Right renal cortex interstitium (tissue), 3 donors: ENCODE measurements at places on chromosomes 11 and 22.

DNA sequence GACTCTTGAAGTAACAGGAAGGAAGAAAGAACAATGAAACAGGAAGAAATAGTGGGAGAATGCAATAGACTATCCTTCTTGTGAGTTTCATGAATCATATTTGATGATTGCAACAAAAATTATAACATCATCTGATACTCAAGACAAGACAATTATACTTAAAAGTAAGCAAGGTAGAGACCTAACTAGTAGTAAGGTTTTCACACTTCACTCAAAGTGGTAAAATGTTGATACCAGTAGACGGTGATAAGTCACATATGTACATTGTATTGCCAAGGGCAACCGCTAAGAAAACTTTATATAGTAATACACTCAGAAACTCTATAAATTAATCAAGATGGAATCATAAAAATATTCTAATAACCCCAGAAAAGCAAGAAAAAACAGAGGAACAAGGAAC, 107.8 kb downstream of the CYP2R1 start:
- no peak for DNase-seq

DNA sequence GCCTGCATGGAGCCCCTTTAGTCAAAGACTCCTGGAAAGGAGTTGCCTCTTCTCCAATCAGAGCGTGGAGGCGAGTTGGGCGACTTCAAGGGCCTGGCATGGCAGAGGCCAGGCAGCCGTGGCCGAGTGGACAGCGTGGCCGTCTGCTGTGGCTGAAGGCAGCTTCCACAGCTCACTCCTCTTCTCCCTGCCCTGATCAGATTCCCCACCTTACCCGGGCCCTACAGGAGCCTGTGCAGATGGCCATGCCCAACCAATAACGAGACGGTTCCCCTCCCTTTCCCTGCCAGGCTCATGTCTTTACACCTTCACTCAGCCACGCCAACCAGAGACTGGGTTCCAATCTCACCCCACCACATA, 20.0 kb upstream of the SLC22A12 start:
- no peak for DNase-seq

DNA sequence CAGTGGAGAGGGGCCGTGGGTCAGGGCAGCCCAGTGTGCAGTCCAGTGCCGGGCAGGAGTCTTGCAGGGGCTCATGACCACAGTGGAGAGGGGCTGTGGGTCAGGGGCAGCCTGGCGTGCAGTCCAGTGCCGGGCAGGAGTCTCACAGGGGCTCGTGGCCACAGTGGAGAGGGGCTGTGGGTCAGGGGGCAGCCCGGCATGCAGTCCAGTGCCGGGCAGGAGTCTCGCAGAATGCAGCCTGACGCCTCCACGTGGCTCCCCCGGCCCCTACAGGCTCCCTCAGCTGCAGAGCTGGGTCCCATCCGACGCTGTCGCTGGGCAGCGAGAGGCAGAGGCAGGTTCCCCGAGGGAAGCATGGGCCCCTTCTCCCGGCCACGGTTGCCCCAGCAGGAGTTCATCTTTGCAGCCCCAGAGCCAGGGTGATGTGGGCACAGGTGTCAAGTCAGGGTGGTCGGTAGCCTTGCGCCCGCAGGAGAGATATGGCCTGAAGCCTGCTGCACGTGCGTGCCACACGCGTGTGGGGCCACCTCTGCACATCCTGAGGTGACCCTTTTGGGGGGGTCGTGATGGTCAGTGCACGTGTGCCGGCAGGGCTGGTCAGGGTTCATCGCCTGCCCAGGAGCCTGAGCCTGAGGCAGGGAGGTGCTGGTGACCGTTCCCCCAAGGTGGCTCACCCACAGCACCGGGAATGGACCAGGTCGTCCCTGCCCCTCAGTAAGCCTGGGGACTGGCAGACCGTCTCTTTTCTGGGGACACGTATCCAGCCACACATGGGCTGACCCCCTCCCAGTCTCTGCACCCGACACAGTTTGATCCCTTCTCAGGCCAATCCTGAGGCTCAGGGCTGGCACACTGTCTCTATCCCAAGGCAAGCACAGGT, 2.9 kb downstream of the IFITM5 start:
- DNase-seq, result no peak

- no peak for DNase-seq
Measured at GRCh38 chr11:117187428-117187798, 8.9 kb downstream of the SIDT2 start.

DNA sequence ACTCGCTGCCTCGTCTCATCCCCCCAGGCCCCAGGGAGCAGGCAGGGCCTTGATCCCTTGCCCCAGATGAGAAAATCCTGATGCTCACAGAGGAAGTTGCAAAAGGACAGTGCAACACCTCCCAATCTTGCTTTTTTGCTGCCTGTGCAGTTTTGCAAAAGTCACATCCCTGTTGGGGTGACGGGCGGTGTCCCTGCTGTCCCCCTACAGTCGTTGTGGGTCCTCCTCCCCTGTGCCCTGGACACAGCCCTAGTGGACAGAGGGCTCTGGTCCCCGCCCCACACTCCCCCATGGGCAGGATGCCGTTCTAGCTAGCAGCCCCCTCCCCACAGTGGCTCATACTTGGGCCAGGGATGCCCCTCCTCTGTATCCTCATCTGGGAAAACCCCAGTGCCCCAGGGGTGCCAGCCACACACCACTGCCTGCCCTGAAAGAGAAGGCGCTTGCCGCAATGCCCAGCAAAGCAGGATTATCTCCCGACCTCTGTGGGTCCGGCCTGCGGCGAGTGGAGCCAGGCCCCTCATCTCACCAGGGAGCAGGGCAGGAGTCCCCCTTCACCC, 18.4 kb upstream of the CTSD start:
- no peak for DNase-seq

DNA sequence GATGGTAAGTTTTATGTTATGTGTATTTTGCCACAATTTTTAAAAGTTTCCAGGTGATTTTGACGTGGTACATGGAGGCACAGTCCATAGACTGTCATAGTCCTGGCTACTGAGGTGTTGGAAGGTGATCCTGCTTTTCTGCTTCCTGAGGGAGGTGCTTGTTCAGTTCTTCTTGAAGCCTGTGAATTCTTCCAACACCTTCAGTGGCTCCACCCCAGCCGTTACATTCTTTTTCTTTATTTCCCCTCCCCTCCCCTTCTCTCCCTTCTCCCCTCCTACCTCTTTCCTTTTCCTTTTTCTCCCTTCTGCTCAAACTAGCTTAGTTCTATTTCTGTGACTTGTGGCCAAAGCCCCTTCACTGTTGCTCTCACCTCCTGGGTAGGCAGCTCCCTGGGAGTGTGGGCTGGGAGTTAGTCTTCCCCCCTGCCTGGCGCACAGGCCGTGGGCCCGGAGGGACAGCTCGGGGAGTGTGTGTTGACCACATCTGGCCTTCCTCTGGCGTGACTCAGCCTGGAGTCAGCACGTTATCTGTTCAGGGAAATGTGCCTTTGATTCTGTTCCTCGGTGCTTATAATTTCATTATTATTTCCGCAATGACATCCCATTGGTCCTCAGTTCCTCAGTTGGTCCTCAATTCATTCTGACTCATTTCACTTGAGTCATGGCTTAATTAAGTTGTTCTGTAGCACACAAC, 566.2 kb downstream of the TBC1D22A start:
- no peak for DNase-seq

GRCh38 chr11:3922056-3922455, 66.6 kb downstream of the STIM1 start:
- no peak for DNase-seq

GRCh38 chr11:109958821-109959166, 134.4 kb upstream of the ZC3H12C start:
- DNase-seq, result no peak

DNA sequence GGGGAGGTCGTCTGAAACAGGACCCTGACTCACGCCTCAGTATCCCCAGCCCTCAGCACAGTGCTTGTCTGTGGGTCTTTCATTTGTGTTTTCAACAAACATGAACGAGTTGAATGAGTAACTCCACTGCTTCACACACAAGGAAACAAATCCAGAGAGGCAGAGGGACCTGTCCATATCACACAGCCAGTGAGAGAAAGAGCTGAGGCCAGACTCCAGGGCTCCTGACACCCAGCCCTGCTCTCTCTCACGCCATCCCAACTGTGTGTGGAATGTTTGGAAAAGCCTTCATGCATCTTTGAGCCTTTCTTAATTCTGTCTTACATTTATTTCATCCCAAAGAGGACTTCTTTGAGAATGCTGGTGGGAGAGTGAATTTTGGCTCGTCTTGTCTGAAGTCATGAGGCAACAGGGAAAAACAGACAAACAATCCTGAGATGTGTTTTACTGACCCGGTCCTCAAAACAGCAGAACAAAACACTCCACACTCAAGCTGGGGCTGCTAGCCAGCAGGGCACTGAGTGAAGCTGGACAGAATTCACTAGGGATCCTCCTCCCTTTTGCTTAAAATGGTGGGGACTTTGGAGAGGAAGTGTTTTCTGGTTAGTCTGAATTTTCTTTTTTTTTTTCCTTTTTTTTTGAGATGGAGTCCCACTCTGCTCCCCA, 19.7 kb upstream of the ALG8 start:
- DNase-seq, result no peak

GRCh38 chr22:19422440-19423301, 8.9 kb downstream of the HIRA start:
- no peak for DNase-seq

GRCh38 chr11:32056438-32056837, 34.4 kb upstream of the RCN1 start:
- DNase-seq, result no peak

GRCh38 chr11:3837793-3838192, 3.0 kb downstream of the RHOG start:
- no peak for DNase-seq
